ENCODE measurements at places on chromosomes 2 and 18. TPM values are rescaled to one million over a fixed set of nuclear protein-coding genes. Genes with fewer than 3 reads are reported as not detected.

Gene NCOA1
- polyA plus RNA-seq = 35.0 TPM

- DNase-seq = no peak
Observed at GRCh38 chr18:1805521-1805920, 765.8 kb downstream of the METTL4 start.

- DNase-seq = no peak
Observed at GRCh38 chr2:216741223-216741593, 45.9 kb upstream of the IGFBP5 start.

Gene KLHL30
- not detected for polyA plus RNA-seq

DNA sequence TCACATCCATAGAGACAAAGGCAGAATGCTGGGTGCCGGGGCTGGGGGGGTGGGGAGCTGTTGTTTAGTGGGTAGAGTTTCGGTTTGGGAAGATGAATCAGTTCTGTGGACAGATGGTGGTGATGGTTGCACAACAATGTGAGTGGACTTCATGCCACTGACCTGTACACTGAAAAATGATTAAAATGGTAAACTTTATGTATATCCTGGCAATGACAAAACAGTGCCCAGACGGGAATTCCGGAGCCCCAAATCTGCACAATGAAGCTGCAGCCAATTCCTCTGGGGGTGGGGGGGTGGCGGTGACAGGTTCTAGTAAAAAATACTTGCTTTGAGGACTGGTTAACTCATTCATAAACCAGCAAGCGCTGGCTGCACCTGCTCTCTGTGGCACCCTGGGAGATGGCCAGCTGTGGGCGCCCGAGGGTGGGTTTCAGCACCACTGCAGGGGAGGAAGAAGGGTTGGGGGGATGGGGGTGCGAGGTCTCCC lies 81.8 kb upstream of the HPCAL1 start:
- no peak for DNase-seq

DNA sequence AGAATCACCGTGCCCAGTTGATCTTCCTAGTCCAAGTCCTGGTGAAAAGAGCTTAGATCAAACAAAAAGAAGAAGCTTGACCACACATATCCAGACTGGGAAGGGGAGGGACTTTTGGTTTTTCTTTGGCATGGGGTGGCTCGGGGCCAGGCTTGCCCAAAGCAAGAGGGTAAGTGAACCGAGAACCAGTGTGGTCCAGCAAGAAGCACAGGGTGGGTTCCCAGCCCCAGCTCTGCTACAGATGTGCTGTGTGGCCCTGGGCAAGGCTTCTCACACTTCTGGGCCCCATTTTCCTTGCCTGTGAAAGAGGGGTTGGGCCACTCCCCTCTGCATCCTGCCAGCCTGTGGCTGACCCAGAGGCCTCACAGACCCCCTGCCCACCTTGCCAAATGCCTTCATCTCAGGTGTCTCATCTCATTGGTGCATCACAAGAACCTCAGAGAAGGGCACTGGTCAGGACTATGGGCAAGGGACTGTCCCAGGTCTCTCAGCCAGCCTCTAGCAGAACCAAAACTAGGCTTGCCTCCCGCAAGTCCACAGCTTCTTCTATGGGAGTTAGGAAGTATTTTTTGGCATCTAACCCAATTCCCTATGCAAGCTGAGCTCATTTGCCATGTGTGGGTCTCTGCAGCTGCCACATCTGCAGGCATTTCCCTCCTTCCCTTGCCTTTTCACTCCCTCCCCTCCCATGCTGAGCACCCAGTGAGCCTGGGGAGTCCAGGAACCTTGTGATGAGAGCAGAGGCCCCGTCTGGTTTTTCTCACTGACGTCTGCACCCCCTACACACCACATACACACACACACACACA lies 6.9 kb downstream of the ATP6V1B1 start:
- DNase-seq = no peak

DNA sequence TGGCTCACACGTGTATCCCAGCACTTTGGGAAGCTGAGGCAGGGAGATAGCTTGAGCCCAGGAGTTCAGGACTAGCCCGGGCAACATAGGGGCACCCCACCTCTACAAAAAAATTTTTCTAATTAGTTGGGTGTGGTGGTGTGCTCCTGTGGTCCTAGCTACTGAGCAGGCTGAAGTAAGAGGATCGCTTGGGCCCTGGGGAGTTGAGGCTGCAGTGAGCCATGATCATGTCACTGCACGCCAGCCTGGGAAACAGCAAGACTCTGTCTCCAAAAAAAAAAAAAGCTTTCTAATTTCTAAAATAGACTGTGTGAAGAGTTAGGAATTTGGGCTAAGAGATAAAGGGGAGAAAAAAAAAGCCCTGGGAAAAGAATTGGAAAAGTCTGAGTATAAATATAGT lies 51.9 kb upstream of the NAB1 start:
- DNase-seq = no peak

GRCh38 chr2:29573147-29573546 lies 348.2 kb downstream of the ALK start:
- DNase-seq = no peak

Gene STON1
- 0.13 TPM for polyA plus RNA-seq

DNA sequence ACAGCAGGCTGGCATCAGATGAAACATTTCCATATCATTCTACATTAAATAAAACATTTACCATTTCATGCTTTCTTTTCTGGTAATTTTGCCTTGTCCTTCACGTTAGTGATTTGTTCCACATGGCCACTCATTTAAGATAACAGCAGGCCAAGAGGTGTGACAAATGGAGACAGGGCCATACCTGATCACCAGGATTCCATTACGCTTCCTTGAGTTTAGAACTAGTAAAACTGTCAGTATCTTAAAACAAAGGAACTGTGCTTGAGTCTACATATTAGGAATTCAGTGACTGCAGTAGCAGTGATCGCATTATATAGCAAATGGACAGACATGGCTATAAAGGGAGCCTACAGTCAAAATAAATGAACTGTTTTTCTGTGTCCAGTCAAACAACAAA lies 155.1 kb upstream of the FSHR start:
- no peak for DNase-seq

GRCh38 chr2:190099890-190100697 lies 37.6 kb upstream of the MSTN start:
- no peak for DNase-seq

Gene FHOD3
- polyA plus RNA-seq = not detected

GRCh38 chr2:152466041-152466440 lies 131.1 kb downstream of the FMNL2 start:
- no peak for DNase-seq

Measured in immature natural killer cell (primary cell).